ENCODE measurements at places on chromosomes 3 and 15.

DNA sequence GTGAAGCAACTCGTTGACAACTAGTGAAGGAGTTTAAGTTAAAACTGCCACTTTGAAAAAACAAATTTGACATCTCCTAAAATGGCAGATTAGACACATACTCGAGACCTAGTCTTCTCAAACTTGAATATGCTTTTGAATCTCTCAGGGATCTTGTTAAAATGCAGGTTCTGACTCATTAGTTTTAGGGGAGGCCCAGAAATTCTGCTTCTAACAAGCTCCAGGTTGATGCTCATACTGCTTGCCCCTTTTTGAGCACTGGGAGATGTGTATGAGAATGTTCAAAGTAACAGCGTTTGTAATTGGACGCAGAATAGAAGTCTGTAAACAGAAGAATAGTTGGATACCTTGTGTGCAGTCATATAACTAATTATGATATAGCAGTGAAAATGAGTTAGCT, 1.6 kb downstream of the C3orf38 start:
- DNase-seq: no peak

DNA sequence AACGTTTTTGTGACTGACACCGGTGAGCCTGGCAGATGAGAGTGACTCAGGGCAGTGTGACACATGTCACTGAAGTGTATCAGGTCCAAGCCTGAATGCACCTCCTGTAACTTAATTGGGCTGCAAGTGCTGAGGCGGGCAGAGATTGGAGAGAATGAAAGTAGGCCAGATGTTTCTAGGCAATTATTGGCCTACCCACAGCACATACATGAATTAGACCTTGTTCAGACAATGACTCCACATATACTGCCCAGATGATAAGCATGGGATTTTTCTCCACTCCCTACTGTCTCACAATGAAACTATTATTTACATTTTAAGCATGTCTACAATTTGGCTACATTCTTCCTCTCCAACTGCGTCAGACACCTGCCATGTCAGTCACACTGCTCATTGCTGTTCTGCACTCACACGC, 187.3 kb upstream of the ZNF385D start:
- no peak for DNase-seq

- no peak for DNase-seq
These were observed 178.1 kb downstream of the POTEB3 start for GRCh38 chr15:21261965-21262850.

- DNase-seq: no peak
These were observed 9.3 kb downstream of the VEPH1 start for GRCh38 chr3:157493627-157494550.

DNA sequence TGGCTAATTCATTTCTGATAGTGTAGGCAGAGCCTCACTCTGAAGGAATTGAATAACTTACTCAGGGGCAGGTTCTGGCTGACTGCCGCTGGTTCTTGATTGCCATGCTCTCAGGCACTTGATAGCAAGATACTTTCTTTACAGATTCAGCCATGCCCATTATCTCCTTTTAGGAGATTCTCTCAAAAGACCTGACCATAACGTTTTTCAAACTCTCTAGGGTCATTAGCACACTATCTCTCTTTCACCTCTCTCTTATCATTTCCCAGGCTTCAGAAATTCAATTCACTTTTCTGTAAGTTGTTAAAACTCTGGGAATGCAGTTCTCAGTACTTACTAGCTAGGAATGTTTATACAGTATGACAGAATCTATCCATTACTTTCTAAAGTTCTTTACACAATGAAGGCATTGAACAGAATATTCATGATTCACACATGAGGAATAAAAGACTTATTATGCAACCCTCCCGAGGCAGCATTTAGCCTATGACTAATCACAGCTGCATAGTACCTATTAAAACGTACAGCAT, 850.3 kb upstream of the CADM2 start:
- DNase-seq: no peak

DNA sequence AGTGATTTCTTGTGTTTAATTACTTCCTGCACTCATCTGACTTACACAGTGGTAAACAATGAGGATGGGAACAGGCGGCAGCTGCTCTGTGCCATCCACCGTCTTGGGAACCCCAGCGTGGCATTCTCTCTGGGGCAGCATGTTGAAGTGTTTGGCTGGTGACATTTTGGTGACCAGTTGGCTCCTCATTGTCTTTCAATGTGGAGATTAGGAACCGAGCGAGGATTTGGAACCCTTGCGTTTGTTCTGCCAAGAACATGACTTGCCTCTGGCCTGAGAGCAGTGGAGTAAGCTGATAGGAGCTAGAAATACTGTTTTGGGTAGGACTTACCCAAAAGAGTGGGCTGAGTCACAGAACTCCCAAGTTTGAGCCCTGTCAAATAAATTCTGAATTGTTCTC, 88.8 kb downstream of the IGF1R start:
- DNase-seq: no peak

- no peak for DNase-seq
These were observed 479.4 kb downstream of the ZNF385D start for GRCh38 chr3:21271606-21272016.

DNA sequence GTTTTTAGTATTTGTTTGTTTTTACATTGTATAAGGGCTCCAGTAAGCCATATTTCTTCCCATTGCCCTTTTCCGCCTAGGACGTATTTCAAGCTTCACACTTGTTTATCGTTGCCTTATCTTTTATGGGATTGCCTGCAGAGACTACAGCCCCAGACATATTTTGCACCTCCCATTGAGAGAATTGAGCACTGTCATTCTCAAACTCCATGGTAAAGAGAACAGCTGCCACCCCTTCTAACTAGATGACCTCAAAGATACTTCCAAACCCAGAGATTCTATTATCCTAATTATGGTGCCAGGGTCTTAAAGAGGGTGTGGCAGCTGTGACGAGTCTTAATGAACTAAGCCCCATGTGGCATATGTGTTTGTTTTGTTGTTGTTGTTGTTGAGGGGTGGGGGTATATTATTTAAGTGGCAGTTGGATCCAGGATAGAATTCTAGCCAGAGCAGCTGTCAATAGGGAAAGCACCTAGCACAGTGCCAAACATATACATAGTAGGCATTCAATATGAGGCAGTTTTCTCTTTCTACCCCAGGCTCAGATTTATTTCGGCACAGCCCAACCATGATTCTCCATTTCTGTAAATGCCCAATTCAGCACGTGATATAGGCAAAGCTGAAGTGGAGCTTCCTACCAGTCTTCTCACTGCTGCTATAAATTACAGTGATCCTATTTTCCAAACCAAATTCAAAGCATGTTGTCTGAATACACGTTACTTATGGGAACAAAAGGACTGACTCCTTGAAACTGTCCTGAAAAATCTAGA, 932 bp upstream of the TP53BP1 start:
- DNase-seq: no peak

DNA sequence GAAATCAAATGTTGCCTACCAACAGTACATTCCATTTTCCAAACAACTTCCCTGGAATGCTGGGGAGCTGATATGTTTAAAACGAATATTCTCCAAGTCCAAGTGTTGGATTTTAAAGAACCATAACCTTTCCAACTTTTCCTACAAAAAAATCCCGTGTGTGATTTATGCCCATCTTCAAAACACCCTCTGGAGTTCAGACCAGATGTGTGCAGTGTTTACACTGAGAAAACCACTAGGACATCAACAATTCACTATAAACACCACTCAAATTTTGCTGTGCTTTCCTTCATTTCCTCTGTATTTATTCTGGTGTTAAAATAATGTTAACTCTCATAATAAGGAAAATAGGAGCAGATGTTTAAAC, 2.4 kb downstream of the VGLL4 start:
- no peak for DNase-seq

GRCh38 chr3:36944641-36945270, at the start of gene TRANK1:
Gene TRANK1, minus strand, starts transcription at chr3:36945054. Its CDS starts 245 bp downstream, at chr3:36944809.
- DNase-seq: peak; percentile 67

GRCh38 chr3:72290859-72291638, 506.1 kb upstream of the PROK2 start:
- no peak for DNase-seq

- no peak for DNase-seq
These were observed 18.1 kb upstream of the ABHD17C start for GRCh38 chr15:80677041-80677440.

GRCh38 chr3:194588236-194588635, 45.0 kb downstream of the TMEM44 start:
- DNase-seq: no peak

DNA sequence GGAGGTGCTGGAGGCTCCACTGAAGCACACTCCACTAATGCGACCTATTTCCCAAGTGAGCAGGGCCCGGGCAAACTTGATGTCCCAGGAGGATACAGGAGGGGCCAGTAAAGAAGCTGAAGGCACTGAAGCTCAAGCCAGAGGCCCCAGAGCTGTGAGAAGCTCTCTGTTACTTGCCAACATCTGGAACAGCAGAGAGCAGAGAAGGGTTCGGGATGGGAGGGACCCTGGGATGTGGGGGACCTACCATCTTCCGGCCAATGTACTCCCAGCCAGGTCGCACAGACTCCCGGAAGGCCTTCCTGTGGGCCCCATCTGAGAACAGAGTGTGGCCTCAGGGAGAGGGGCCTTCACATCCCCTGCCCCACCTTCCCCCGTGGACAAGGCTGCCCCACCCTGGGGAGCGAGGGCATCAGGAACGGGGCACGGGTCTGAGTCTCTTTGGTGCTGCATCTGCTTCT, 3.1 kb downstream of the HHATL start:
- no peak for DNase-seq

GRCh38 chr15:33160581-33161165, 33.8 kb downstream of the FMN1 start:
- DNase-seq: no peak

DNA sequence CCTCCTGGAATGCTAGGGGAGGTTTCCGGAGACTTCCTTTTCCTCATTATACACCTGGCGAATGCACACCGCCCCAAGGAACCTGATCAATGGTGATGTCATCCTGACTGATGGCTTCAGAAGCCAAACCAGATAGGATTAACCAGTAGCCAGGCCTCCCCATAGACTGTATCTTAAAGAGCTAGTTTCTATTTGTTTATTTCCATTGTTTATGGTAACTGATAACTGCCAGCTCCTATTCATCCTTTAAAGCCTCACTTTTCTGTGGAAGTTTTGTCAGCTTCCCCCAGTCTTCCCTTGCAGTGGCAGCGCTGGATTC, at the start of gene MKRN2OS:
TSS of gene MKRN2OS (minus strand) at position 27 of the 319 bp plus-strand sequence. CDS start 35 bp downstream, outside the sequence.
- DNase-seq: no peak

- DNase-seq: peak; percentile 42
These were observed at the start of gene B3GALNT1 for GRCh38 chr3:161104561-161105551. Gene B3GALNT1, minus strand, starts transcription at chr3:161105349. Its CDS starts 18,595 bp downstream, at chr3:161086754.

DNA sequence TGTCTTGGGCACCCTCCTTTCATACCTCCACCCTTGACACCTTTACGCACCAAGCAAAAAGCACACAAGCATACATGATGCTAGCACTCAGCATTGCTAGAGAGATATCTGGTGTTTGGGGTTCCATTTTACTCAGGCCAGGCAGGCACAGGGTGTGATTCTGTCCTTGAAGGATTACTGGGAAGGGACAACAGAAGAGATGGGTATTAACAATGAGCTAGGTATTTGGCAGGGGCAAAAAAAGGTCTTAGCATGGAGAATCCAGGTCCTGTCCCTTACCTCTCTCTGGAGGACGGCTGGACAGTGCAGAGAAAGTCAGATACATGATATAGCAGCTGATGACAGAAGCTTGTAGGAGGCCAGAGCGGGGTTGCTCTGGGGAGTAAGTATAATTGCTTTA, 3.5 kb downstream of the SERINC4 start:
- DNase-seq: no peak

DNA sequence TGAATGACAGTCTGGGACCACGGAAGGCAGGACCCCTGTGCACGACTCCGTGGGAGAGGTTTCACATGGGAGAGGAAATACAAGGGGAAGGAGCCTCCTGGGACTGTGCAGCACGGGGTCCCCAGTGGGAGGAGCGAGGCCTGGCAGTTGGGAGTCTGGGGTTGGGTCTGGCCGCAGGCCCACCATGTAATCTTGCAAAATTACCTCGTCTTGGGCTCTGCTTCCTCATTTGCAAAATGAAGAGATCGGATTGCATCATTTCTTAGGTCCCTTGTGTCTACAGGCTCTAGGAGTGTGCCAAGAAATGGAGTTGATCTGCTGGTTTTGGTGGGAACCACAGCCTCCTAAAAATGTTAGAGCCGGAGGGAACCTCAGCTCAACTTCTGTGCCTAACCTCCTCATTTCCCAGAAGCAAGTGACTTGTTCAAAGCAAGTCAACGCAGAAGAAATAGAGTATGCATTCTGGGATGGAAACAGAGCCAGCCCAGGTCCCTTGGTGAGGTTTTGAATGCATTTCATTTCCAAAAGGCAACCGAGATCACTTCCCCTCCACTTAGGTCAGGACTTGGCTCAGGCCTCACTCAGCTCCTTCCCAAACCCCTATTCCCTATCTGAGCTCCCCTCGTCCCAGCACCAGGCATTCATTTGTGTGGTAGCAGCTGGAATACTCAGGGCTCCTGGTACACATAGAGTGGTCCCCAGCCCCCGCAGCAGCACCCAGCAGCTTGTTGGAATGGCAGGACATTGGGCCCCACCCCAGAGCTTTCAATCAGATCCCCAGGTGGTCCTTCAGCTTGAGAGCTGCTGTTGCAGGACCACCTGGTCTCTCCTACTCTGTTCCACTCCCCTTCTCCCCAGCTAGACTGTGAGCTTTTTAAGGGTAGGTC, 267.7 kb downstream of the XXYLT1 start:
- no peak for DNase-seq

- DNase-seq: no peak
These were observed 723.9 kb upstream of the ALCAM start for GRCh38 chr3:104642827-104643226.

DNA sequence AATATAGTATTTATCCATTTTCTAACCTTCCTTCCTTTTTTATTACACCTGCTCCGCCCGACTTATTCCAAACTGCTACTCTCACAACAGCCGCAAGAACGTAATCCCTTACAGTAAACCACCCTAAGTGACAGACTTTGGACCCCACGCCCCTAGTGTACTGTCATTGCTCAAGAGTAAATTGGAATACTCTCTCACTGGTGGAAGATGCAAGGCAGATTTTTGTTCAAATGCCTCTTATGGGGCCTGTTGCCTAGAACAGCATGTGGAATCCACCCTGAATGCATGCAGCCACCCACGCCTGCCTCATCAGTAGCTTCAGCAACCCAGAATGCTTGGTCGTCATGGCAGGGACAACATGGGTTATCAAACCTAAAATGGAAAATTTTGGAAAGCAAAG, 226.2 kb upstream of the ST8SIA2 start:
- DNase-seq: no peak

GRCh38 chr15:67248011-67248505, 6.4 kb downstream of the AAGAB start:
- no peak for DNase-seq

- no peak for DNase-seq
These were observed 46.5 kb upstream of the CCDC174 start for GRCh38 chr3:14605067-14605466.

- no peak for DNase-seq
These were observed 1.3 kb downstream of the VGLL3 start for GRCh38 chr3:86989611-86990010.

DNA sequence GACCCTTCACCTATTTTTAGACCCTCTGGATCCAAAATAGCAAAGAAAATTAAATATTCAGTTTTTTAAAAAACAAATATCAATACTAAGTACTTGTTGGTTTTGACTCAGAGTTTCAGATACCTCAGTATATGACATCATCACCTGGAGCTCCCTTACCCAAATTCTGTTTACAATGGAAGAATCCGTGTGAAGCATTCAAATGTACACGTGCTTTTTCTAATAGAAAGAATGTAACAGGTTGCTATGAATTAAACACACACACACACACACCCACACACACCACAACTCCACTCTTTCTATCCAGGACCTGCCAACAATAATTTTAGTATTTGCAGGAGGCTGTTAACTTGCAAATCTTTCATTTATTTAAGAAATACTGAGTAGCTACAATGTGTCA, 221.8 kb downstream of the THRB start:
- no peak for DNase-seq

All from naive thymus-derived CD8-positive, alpha-beta T cell (primary cell).